DMS79 treated with DMSO at 0.1 percent for 48 hours (cell line): ENCODE measurements at places on chromosomes 1 and 21.

- DNase-seq: no peak
These were observed 2.6 kb downstream of the PFDN2 start for GRCh38 chr1:161115132-161115711.

DNA sequence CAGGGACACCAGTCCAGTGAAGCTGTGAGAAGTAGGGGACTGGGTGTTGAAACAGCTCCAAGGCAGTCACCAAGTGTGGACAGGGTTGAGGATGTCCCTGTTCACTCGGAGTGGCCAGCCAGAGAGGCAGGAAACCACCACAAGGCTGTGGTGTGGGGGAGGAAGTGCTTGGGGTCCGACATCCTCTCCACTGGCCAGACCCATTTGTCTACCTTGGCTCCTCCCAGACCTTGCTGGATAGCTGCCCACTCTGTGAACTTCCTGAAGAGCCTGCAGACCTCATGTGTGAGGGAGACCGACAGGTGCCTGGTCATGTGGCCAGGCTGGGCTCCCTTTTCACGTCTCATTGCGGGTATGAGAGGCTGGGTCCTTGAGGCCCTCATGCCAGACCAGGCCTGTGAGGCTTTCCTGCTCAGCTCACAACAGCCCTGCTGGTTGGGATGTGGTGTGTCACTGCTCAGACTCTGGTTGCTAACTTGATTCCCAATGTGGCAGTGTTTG is 21.8 kb downstream of the CYP4B1 start:
- peak; percentile 75 for DNase-seq

GRCh38 chr21:45163413-45164123 is 89.2 kb downstream of the ADARB1 start:
- DNase-seq: no peak

GRCh38 chr1:160070243-160071163 is 543 bp upstream of the KCNJ10 start:
- peak; percentile 59 for DNase-seq

- DNase-seq: no peak
These were observed 1.6 kb upstream of the KDF1 start for GRCh38 chr1:26961826-26962225.

GRCh38 chr1:17020502-17020901 is 8.8 kb upstream of the ATP13A2 start:
- no peak for DNase-seq

- DNase-seq: no peak
These were observed 13.9 kb downstream of the ADAM30 start for GRCh38 chr1:119882132-119883049.

GRCh38 chr1:151989211-151989862 is 4.3 kb downstream of the S100A10 start:
- DNase-seq: no peak

DNA sequence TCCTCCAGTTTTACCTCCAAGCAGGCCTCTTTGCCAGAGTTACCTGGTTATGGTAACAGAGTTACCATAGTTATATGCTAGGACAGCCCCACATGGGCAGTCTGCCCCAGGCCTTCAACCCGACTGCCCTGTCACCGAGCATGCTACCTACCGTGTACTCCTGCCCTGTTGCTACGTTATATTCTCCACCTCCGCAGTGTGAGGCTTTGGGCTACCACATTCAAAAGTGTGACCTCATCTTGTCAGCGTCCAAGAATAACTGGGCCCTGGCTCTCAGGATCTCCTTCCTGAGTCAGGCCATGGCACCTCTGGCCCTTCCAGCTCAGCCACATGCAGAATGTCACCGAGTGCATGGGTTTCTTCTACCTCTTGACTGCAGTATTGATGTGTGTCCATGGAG is 8.9 kb downstream of the MAPKAPK2 start:
- no peak for DNase-seq

GRCh38 chr21:32056791-32057190 is 184.0 kb downstream of the HUNK start:
- no peak for DNase-seq

DNA sequence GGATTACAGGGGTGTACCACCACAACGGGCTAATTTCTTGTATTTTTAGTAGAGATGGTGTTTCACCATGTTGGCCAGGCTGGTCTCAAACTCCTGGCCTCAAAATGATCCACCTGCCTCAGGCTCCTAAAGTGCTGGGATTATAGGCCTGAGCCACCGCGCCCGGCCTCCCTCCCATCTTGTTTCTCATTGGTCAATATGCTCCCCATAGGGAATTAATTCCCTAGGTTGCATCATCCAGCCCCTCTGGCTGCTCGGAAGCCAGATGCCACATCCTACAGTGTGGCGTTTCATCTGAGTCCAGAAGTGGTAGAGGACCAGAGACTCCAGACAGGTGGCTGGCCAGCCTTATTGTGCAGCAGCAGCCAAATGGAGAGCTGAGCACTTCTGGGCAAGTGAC is 11.5 kb upstream of the VASH2 start:
- DNase-seq: no peak
